Right ventricle myocardium inferior (tissue), 1 donor: ENCODE measurements at places on chromosomes 16 and 17. TPM values are rescaled to one million over a fixed set of nuclear protein-coding genes. Genes with fewer than 3 reads are reported as not detected.

DNA sequence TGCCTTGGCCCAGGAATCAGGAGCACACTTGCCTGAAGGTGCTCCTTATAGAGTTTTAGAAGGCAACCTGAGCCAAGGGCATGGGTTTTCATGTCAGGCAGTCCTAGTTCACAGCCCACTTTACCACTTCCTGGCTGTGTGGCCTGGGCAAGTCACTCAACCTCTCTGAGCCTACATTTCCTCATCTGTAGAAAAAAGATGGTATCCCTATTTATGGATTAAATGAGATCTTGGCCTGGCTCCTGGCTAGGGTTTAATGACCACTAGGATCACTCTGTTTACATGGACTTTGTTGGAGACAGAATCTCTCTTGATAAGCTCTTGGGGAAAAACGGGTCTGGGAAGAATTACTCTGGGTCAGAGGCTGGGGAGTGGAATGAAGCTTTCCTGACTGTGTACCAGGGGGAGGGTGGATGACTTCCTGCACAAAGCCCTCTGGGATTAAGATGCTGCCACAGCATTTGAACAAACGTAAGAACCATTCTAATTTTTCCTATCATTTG, 2.3 kb downstream of the MT2A start:
- DNase-seq: no peak

The DHX58 gene
- total RNA-seq: 5.0 TPM

The NUBP1 gene
- 50.4 TPM for total RNA-seq

The CLCN7 gene
- 49.5 TPM for total RNA-seq

GRCh38 chr17:55444471-55445441, 23.1 kb upstream of the MMD start:
- DNase-seq: no peak

DNA sequence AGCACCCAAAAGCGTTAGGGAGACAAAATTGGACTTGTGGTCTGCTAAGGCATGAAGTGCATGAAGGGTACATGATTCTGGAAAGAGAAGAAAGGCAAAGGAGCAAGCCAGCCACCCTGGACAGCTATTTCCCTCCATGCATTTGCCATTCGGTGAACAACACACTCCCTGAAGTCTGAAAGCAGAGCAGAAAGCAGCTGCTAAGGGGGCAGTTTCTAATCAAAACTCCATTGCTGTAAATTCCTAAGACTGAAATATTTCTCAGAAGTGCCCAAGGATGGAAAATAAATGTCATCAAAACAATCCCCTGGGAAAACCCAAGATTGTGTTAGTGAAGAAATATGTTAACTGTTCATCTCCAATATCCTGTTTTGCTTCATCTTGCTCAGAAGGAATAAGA, 44.3 kb downstream of the PMP22 start:
- no peak for DNase-seq

GRCh38 chr16:6932871-6933385, 399.7 kb upstream of the RBFOX1 start:
- DNase-seq: no peak

The TBC1D3I gene
- not detected for total RNA-seq

GRCh38 chr17:13597723-13598347, 3.9 kb downstream of the HS3ST3A1 start:
- DNase-seq: no peak
